Stimulated activated CD8-positive, alpha-beta memory T cell treated with anti-CD3 and anti-CD28 coated beads, Interleukin-12 subunit alpha, Interleukin-12 subunit beta, amount 100 ng/mL, for 4 hours (primary cell): ENCODE measurements at places on chromosomes 6 and 20.
A peak's percentile ranks its signal among the peaks of the same experiment; 100 is the strongest.

DNA sequence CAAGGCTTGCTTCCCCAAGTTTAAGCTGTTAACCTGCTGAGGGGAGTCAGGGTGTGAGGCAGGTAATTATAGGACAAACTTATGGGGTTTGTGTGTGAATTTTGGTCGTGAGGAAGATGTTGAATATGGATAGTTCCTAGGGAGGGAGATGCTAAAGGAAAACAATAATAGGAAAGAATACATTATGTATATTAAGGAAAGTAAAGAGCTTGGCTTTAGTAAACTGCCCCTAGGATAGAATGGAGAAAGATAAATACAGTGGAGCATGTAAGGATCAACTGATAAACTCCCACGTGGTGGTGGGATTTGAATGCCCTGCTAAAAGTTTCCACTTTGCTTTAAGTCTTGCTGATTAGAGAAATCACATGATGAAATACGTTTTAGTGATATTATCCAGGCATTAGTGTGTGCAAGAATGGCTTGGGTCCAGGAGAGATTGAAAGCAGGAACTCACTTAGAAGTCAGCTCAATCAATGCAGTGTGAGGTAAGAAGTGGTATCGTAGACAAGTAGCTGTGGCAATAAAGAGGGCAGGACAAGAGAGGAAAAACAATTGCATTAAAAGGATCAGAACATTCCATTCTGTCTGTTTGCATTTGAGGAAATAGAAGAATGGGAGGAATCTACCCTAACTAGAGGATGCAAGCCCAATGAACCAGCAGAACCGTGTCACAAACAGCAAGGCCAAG lies 52.5 kb downstream of the RPS12 start:
- no peak for DNase-seq

GRCh38 chr20:4216142-4216735 lies 200.9 kb upstream of the RNF24 start:
- no peak for DNase-seq

DNA sequence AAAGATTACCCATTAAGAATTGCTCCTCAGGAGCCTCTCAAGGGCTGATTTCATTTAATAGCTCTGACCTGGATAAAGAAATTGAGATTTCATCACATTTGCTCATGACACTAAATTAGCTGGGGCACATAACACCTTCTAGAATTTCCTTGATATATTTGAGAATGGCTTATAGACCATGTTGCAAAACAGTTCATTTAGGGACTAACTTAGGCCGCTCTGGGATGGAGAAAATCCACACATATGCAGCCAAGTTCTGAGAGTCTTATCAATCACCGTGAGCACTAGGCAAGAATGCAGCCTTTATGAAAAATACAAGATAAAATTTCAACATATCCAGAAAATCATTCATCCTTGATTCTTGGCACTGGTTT lies 91.0 kb upstream of the MCHR2 start:
- DNase-seq = no peak

DNA sequence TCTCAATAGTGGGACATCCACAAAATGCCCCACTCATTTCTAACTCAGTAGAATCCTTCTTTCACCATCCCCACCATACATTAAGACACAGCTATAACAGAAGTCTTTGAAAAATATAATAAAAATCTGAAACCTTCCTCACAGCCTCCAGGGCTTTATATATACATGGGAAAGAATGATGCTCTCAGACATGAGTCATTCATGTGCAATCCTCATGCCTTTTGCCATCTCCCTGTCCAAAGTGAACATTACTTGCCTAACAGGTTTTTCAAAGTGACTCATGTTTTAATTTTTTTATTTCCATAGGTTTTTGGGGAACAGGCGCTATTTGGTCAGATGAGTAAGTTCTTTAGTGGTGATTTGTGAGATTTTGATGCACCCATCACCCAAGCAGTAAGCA lies 162.7 kb downstream of the RALGAPA2 start:
- no peak for DNase-seq

GRCh38 chr6:154689493-154690255 lies 43.5 kb upstream of the SCAF8 start:
- no peak for DNase-seq

DNA sequence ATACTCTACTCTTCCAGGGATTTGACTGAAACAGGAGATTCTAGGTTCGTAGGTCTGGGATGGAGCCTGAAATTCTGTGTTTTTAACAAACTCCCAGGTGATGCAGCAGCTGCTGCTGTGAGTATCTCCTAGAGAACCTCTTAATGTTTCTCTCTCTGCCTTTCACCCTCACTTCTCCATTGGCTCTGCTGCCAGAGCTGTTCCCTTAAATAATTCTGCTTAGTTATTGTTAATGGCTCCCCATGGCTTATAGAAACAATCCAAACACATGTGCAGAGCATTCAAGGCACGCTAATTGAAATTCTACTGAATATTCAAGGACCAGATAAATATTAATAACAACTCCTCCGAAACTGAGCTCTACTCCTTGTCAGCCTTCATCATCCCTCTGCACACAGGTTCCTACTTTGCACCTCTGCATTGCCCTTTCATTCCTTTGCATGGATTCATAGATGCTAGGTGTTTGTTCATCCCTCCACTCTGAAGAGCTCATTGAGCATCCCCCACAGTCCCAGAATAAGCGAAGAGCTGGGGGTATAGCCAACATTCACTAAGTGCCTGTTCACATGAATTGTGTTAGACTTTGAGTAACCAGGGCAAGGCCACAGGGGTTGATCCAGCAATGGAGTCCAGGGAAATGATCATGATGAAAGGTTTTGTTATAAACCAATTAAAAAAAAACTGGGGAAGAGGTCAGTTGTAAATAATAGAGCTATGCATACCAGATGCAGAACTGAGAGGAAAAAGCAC lies 488.4 kb upstream of the JAG1 start:
- no peak for DNase-seq

GRCh38 chr6:34135541-34135940 lies 10.3 kb downstream of the GRM4 start:
- no peak for DNase-seq

- no peak for DNase-seq
These were observed 32.2 kb downstream of the KCNB1 start for GRCh38 chr20:49450281-49450721.

DNA sequence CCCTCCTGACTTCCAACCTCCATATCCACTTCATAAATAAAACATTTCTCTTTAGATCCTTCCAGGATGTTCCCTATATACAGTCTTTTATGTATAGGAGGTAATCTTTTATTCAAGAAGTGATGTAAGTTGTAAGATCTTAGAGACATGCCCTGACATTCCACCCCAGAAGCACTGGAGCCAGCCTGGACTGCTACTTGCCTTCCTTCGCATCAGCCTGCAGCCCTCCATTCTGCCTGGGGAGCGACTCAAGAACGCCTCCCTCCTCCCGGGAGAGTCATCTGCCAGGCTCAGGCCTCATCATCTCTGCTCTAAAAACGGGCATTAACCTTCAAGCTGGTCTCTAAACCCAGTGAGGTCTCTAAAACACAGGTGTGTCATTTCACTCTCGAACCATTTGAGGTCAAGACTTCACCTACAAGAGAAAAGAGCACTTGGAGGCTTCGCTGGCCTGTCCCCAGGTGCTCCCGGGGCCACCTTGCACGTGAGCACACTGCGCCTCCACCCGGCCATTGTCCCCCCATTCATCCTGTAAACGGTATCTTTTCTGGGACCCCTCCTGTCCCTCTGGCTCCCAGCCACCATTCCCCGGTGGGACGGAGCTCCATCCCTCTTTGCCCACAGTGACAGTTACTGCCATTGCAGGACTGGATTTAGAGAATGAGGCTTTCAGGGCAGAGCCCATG lies 107.5 kb upstream of the PDE10A start:
- no peak for DNase-seq

GRCh38 chr20:24735263-24735662 lies 213.8 kb upstream of the CST7 start:
- DNase-seq = no peak

DNA sequence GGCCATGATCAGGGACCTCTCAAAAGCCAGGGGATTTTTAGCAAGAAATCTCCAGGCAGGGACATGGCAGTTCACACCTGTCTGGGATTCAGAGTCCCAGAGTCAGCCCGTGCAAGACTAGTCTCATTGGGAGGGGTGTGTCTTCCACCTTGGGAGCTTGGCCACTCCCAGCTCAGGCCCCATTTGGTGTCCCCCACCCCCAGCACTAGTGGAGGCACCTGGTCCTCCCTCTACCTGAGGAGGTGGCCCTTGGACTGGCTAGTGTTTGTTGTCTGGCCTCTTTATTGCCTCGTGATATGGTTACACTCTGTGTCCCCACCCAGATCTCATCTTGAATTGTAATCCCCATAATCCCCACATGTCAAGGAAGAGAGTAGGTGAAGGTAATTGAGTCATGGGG lies 140.8 kb upstream of the PHACTR3 start:
- DNase-seq = no peak

GRCh38 chr20:60034231-60035110 lies 76.2 kb downstream of the CDH26 start:
- no peak for DNase-seq

DNA sequence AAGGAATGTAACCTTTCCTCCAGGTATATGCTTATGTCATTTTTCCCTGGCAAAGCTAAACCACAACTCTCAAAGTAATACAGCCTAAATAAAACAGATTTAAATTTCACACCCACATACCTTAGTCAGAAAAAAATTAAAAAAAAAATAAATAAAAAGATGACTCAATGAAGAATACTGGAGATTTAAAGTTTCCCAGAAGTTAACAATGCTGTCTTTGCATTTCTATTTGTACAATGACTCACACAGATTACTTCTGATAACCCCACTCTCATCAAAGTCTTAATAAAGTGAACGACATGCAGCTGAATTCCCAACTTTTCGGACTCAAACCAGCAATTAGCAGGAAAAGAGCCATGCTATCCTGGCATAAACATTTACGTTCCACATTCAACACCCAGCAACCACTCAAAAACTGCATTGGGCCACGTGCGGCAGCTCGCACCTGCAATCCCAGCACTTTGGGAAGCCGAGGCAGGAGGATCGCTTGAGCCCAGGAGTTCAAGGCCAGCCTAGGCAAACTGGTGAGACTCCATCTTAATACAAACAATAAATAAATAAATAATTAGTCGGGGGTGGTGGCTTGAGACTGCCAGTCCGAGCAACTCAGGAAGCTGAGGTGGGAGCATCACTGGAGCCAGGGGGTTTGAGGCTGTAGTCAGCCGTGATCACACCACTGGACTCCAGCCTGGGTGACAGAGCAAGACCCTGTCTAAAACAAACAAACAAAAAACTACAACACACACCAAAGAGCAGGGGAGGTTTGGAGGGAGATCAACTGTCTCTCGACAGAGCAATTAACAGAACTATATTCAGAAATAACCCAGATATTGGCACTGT lies 130.5 kb downstream of the WDR27 start:
- no peak for DNase-seq

GRCh38 chr6:134424165-134424797 lies 106.4 kb upstream of the SGK1 start:
- DNase-seq = no peak

GRCh38 chr6:235763-236360 lies 56.4 kb upstream of the DUSP22 start:
- DNase-seq = peak; percentile 47

DNA sequence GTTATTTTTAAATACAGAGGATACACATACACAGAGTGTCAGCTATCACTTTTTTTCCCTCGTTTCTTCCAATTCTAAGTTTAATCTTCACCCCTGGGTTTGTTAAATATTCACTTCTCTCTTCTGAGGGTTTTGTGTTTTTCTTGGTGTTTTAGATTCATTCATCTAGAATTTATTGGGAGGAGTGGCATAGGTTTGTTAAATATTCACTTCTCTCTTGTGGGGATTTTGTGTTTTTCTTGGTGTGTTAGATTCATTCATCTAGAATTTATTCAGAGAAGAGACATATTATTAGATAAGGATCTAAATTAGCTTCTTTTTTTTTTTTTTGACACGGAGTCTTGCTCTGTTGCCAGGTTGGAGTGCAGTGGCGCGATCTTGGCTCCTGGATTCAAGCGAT lies 3.9 kb downstream of the GTF2H5 start:
- DNase-seq = no peak

GRCh38 chr6:93575495-93576267 lies 156.3 kb upstream of the EPHA7 start:
- no peak for DNase-seq

- no peak for DNase-seq
These were observed 51.0 kb upstream of the ECI2 start for GRCh38 chr6:4186385-4186784.

GRCh38 chr6:68094070-68094469 lies 541.0 kb upstream of the ADGRB3 start:
- no peak for DNase-seq

DNA sequence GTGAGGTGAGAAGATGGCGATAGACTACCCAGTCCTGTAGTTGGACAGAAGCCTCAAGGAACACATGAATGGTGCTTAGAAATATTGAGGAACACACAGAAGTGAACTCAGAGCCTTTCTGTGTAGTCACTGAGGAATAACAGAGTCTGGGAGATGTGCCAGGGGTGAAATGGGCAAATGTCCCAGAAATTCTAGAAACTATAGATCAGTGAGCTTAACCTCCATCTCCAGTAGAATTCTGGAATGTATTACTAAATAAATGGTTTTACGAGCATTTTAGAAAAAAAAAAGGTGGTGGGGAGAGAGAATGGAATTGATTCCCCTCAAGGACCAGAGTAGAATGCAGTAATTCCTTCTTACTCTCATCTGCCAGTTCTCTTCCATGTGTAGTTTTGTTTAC lies 380.0 kb downstream of the LMBRD1 start:
- no peak for DNase-seq

GRCh38 chr20:36872852-36873251 lies 3.1 kb upstream of the TLDC2 start:
- DNase-seq = no peak

DNA sequence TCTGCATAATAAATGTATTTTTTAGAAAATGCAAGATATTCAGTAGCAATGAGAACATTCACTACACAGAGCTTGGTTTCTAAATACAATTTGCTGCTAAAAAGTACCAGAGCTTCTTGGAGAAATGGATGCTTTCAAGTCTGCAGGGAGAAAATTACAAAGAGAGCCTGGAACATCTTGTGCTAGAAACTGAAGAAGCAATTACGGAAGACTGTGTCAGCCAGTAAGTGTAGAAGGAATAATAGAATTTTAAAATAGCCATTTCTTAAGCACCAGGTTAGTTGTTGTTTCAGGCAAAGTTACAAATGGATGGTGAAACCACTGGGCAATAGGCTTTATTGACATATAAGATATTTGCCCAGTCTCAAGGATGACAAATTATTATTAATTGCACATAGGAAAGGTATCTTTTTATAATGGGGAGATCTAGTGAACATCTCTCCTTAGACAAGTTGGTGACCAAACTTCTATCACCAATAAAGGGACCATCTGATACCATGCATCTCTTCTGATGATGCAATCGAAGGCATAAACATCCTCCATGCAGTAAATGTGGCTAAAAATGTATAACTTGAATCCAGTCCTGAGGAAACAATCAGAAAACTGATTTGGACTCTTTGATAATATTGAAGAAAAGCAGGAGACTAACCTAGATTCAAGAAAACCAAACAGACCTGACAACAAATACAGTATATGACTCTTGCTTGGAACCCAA lies 81.7 kb downstream of the ARHGAP18 start:
- DNase-seq = no peak
